ENCODE measurements at places on chromosomes 3 and 15.
A peak's percentile ranks its signal among the peaks of the same experiment; 100 is the strongest.

DNA sequence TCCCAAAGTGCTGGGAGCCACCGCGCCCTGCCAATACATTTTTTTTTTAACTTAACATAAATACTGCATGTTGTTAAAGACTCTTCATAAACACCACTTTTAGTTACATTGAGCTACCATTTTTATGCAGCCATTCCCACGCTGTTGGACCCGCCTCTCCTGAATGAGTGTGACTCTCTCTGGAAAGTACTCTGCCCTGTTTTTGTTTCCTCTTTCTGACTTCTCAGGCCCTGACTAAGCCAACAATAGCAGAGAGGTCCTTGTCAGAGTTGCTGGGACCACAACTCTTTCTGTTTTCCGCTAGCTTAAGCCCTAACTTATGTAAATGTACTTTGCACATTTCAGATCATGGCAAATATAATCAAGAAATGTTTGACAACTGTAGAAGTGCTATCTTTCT is 35.2 kb downstream of the PARP15 start:
- no peak for DNase-seq

- DNase-seq = no peak
Observed at GRCh38 chr3:12308517-12308916, 19.6 kb downstream of the PPARG start.

- DNase-seq = no peak
Observed at GRCh38 chr15:55993804-55994560, 570 bp upstream of the NEDD4 start.

GRCh38 chr15:80509800-80510199 is 105.6 kb downstream of the ARNT2 start:
- peak; percentile 41 for DNase-seq

GRCh38 chr3:187318819-187319616 is 27.5 kb upstream of the MASP1 start:
- DNase-seq = peak; percentile 51

GRCh38 chr15:58498821-58499580 is 67.2 kb downstream of the LIPC start:
- DNase-seq = no peak

DNA sequence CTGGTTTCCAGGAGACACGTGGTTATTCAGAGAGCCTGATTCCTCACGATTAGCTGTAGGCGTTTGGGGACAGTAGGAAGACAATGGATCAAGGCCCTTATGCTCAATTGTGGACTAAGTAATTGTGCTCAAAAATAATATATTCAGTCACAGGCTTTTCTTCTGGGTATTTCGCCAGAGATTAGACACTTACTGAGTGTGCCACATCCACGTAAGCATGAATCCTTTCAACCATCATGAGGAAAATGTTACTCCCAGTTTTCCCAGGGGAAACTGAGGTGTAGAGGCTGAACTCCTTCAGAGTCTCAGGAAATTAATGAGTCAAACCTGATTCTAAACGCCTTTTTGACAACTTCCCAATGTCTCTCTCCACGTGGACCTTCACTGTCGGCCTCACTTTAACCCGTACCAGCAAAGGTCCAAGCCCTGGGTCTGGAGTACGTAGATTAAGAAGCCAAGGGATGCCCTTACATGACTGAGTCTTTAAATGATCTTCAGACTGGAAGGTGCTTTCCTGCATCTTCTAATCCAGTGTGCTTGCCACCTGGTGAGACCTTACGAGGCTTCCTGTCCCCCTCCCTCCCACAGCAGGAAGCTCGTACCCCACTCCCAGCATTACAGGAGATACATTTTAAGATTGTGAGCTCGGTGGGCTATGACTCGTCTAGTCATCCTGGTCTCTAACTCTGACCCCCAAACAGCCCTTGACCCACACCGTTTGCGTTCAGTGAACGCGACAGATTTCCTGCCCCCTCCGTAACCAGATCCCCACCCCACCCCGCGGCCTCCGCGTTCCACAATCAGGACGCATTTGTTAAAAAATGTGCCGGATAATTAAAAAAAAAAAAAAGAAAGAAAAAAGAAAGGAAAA is 1.7 kb downstream of the PKM start:
- DNase-seq = peak; percentile 52

DNA sequence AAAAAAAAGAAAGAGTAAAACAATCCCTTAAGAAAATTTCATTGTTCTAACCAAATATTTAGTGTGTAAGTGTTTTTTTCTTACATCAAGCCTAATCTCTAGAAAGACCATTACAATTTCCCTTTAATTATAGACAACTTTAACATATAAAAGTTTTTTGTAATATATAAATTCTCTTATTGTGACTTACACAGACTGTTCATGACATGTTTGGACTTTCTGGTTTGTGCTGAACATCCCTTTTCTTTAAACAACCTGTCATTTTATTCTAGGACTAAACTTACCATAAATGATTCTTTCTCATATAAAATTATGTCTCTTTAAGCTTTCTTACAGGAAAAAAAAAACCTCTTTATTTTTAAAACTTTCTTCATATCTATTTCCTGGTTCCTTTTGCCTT is 13.0 kb upstream of the BTLA start:
- no peak for DNase-seq

DNA sequence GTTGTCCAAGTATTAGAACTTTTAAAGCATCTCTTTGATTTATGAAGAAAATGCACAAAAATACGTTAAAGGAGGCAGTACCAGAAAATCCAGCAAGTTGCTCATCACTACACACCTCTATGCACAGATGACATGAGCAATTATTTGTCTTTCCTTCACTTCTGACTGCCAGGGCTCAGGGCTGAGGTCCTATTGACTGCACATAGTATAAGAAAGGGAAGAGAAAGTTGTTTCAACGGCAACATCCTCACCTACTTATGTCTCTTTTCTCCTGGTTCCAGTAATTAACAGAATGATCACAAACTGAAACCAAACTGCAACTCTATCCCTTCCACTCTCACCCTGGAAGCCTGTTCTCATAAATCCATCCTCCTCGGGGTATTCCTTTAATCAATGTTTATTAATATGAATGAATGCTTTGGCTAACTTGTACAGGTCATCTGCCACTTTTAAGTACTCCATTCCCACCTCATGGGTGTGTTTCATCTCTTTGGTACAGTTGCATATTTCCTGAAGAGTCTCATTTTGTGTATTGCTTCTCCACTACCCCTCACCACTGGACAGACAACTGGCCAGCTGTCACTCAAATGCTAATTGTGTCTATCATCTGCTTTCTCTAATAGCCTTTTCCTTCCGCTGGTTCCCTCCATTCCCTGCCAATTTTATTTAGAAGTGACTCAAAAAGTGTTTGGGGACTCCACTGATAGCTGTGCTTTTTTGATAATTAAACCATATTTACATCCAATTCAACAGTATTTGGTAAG is 34.5 kb downstream of the RAB27A start:
- no peak for DNase-seq

DNA sequence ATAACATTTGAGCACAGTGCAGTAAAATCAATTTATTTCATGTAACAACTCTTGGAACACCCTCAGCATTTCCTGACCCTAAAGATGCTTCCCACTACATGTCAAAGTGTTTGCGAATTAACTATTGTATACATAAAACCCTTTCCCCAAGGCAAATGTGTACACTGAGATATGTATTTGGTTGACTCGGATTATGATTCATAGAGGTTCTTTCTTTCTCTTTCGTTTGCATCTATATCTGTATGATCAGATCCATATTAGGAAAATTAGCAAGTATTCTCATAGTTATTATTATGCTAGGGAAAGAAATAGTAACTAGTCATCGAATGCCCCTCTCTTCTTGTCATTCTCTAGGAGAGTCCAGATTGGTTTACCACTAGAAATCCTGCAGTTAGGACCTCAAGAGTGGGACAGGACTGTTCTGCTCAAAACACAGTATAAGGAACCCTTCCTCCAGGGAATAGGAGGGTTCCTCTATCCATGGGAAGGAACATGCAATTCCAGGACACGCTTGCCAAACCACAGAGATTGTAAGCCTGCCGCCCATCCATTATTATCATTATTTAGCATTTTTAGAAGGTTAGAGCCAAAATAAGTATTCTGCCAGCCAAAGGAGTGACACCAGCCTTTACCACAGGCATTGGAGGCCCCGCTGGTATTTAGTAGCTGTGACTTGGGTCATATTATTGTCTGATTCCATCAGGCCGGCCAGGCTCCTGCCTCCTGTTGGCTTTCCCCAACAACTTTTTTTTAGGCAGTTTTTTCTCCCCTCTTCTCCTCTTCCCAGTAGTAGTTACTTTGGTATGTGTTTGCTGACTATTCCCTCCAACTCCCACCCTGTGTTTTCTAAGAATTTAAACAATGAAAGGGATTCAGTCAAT is 100.7 kb downstream of the GALK2 start:
- no peak for DNase-seq

DNA sequence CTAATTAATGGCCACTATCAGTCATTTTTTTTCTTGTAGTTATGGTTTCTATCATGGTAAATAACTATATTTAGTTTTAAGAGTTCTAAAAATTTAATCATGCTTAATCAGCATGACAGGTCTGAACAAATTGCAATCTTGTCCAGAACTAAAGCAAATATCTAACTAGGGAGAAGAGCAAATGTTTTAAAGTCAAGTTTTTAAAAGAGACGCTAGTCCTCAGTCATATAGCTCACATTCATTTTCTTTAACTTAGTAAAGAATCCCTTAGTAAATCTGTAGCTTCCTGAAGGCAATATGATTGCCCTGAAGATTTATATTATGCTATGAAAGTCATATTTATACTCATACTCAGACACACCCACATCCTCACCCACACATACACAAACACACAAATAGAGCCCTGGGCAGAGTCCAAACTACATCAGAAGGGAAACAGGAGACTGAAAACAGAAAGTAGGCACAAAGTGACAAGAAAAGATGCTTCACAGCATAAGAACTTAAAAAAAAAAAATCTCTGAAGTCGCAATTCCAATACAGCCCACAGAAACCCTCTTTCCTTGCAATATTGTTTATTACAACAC is 1149.1 kb downstream of the SI start:
- no peak for DNase-seq

DNA sequence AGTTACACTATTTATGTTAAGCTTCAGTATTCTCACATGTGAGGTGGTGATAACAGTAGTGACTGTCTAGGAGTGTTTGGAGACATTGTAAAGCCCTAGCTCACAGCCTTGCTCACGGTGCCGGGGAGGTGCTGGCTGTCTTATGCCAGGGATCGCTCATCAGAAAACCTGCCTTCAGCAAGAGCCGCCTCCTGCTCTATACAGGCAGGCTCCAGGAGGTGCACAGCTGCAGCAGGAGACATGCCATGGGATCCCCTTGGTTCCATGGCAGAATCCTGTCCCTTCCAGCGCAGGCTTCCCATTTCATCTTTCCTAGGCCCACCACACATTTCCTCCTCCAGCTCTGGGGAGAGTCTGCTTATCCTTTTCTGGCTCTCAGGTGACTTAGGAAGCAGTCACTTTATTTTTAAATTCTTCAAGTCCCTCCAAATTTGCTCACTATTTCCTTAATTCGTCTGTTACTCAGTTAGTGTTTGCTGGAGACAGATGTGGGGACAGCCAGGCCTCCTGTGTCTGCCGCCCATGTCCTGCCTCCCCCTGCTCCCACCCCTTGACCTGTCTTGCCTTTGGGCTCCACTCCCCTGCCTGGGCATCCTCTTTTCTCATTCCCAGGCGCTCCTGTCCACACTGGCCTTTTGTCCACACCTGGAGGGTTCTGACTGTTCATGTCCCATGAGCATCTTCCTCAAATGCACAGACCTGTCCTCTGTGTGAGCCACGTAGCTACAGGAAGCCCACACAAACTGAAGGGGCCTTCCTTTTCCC is 31.7 kb downstream of the SLCO2A1 start:
- no peak for DNase-seq

DNA sequence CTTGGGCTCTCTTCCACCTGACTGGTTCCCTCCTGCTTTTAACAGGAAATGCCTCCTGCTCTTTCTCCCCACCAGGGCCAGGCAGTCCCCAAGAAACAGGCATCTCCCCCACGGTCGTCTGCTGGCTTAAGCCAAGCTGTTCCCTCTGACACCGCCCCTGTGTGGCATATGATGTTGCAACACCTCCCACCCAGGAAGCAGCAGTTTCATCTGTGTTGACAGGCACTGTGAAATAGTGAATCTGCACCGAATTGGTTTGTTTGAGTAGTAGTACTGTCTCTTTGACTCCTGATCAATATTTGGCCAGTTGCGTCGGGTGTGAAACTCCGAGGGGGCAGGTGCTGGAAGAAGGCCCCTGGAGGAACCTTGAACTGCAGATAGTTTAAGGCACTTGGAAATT is 188.8 kb downstream of the FEZF2 start:
- no peak for DNase-seq

DNA sequence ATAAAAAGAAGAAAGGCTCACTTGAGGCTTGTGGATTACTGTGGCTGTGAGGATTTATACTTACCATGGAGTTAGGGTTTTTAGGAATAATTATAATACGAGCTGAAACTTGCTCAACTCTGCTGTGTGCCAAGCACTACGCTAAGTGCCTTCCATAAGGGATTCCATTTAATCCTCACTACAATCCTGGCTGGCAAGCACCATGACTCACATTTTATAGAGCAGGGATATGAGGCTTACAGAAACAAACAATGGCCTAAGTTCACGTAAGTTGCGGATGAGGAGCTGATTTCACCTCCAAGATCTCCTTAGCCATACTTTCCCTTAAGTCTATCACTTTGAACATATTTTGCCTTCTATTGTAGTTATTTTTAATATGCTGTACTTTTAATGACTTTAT is 43.9 kb upstream of the ARL8B start:
- DNase-seq = no peak

GRCh38 chr3:121619691-121620090 is 26.5 kb downstream of the FBXO40 start:
- DNase-seq = no peak

GRCh38 chr3:128060473-128061381 is 8.5 kb downstream of the SEC61A1 start:
- DNase-seq = no peak

DNA sequence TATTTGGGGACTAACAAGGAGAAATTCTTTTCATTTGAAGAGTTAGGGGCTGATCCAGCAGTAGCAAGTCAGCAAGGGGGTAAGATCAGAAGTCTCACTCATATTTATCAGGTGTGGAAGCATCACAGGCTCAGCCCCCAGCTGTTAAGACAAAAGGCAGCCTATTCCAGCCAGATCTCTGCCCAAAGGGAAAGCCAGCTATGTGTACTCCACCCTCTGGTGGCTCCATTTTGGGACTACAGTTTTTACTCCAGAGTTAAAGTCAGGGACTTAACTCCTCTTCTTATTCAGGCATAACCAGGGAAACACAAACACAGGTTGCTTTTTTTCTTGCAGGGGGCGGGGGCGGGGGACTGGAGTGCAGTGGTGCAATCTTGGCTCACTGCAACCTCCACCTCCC is 19.2 kb downstream of the UBP1 start:
- no peak for DNase-seq

DNA sequence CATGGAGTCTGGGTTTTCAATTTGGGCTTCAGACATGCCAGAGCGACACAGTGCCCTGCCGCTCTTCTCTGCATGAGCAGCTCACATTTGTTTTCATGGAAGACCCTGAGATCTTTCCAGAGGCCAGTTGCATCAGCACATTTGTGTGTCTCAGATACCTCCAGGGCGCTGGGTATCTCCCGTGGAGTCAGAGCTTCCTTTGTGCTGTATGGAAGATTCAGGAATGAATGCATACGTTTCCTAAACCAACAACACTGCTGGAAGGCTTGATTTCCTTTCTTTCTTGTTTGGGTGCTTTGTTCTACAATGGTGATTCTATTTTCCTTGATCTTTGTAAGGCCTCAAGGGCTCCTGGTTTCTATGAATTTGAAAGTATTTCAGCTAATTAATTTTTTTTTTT is 106.5 kb downstream of the CACNA2D3 start:
- DNase-seq = no peak
